Right hindlimb (tissue), 1 donor: ENCODE measurements at places on chromosomes 13 and 19.

GRCh38 chr13:48126944-48127830 lies 32.3 kb upstream of the MED4 start:
- DNase-seq: peak; percentile 54

- DNase-seq: no peak
These were observed 2.1 kb upstream of the TPRX1 start for GRCh38 chr19:47806435-47806834.

GRCh38 chr19:8208922-8209461 lies at the start of gene CERS4:
TSS of gene CERS4 (plus strand) at chr19:8209370. CDS start at chr19:8251077, 41,707 bp downstream.
- peak; percentile 91 for DNase-seq

- DNase-seq: no peak
These were observed 23.4 kb downstream of the PCCA start for GRCh38 chr13:100112186-100112838.

DNA sequence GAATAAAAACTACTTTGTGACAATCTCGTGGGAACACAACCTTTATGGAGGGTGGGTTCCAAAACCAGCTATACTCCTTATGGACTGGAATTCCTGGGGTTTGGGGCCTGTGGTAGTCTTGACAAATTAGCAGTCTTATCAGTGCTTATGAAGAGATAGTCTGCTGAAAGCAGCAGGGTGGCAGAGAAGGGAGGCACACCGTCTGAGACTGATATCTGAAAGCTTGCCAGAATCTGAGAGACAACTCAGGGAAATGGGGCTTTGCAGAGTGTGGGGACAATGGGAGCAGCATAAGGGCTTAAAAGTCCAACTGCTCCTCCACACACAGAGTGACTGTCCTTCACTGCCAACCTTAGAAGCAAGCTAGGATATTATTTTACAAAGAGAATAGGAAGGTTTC lies 95.9 kb downstream of the UGGT2 start:
- no peak for DNase-seq

DNA sequence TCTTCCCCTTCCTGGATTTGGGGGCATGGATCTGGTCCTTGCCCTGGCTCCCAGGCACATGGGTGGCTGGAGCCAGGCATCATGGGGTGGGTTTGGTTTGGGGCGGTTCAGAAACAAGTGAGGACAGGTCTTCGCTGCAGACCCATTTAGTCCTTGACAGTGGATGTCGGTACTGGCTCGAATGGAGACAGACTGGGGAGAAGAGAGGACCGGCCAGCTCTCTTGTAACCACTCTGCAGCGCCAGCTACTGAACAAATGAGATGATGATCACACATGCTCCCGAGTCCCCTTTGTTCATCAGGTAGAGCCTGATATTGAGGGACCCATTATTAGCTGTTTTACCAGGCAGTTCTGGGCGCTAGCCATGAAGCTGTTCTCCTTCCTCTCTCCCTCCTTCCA lies 64.5 kb downstream of the CHST8 start:
- DNase-seq: no peak

DNA sequence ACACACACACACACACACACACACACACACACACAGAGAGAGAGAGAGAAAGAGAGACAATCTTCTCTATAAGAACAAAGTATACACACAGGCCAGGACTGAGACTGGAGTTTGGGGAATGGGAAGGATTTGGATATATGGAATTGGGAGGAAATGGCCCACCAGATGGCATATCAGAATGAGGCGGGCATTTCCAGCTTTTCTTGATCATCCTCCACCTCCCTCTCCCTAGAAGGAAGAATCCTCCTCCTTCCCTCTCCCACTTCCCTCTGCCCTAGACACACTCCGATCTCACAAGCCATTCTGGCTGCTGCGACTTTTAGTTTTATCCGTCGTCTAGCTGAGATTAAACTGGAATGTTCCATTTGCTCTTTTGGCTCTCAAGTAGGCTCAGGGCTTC lies 10.0 kb upstream of the CEBPG start:
- no peak for DNase-seq

DNA sequence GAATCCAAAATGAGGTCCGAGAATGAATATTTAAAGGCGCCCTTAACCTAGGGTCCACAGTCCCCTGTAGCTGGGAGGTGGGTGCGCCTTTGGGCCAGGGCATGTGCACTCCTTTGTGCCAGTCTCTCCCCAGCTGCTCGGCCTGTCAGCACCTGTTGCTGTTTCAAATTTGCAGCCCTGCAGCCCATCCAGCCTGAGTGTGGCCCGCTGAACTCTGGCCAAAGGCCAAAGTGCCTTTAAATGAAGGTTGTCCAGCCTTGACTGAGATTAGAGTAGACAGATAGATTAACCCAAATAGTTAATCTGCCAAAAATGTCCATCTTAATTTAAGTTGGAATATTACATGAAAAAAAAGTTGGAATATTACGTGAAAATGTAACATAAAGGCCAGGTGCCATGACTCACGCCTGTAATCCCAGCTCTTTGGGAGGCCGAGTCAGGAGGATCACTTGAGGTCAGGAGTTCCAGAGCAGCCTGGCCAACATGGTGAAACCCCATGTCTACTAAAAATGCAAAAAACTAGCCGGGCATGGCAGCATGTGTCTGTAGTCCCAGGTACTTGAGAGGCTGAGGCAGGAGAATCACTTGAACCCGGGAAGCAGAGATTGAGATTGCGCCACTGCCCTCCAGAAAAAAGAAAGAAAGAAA lies 25.3 kb downstream of the TPT1 start:
- no peak for DNase-seq

- DNase-seq: no peak
These were observed 65.2 kb downstream of the MICU2 start for GRCh38 chr13:21538753-21539152.

GRCh38 chr19:42571116-42571515 lies 23.6 kb downstream of the CEACAM8 start:
- no peak for DNase-seq

DNA sequence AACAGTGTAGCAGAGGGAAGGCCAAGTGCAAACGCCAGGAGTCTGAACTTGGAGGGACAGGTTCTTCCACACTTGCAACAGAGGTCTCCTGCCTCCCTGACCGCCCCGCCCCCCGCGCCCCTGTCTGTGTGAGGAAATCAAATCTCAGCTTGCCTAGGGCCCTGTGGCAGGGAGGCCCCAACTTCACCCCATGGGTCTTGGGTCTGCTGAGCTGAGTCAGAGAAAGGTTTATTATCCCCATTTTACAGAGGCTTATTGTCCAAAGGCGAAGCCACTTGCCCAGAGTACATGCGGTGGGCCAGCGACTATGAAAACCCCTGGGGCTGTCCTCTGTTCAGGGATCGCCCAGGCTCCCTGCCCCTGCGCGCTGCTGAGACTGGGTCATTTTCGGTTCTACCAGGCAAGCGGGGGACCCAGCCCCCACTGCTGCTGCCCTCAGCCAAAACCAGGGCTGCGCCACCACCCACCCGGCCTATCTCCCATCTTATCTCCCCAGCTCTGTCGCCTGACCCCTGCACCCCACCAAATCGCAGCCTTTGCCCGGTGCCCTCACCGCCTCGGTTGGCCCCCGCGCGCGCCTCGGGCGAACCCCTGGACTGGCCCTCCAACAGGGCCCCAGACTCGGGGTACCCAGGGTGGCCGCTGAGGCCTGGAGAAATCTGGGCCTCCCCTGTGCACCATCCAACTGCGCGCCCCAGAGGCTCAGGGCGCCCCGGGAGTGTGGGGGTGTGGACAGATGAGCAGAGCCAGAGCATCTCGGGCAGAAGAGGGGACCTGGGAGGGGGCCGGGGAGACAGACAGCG lies 850 bp upstream of the CERS4 start:
- no peak for DNase-seq

DNA sequence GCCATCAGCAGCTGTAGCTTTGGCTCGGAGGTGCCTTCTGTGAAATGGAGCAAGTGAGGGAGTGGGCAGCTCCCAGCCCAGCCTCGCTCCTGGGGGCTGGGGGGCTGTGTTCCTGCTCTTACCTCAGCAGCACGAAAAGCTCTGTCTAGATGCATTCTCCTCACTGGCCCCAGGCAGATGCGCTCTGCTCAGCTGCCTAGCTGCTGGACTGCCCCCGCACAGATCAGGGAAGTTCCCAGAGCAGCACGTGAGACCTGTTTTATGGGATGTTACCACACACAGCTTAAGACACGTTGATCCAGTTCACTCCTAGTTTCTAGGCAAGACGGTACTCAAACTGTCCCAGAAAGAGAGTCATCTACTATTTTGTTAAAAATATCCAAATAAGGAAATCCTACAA lies 13.6 kb downstream of the LCP1 start:
- DNase-seq: no peak

GRCh38 chr19:3266792-3267514 lies 42.5 kb downstream of the CELF5 start:
- DNase-seq: no peak

GRCh38 chr13:67642657-67643056 lies 412.5 kb upstream of the PCDH9 start:
- DNase-seq: no peak
